Airway epithelial cell (primary cell): ENCODE measurements at places on chromosomes 1 and 21. TPM values are rescaled to one million over a fixed set of nuclear protein-coding genes. Genes with fewer than 3 reads are reported as not detected.

ANGPTL1 gene
- total RNA-seq = not detected in 2 replicates

ST6GALNAC5 gene
- 0.60 and 1.5 TPM in 2 replicates for total RNA-seq

CCDC185 gene
- total RNA-seq = 0.07 TPM in 1 of 2 replicates, not detected in the other

TUFT1 gene
- total RNA-seq = 21.4 and 25.4 TPM in 2 replicates
